ENCODE measurements at places on chromosomes 1 and 21.
A peak's percentile ranks its signal among the peaks of the same experiment; 100 is the strongest.

GRCh38 chr1:229041946-229042345 lies 229.0 kb upstream of the RAB4A start:
- DNase-seq: no peak

DNA sequence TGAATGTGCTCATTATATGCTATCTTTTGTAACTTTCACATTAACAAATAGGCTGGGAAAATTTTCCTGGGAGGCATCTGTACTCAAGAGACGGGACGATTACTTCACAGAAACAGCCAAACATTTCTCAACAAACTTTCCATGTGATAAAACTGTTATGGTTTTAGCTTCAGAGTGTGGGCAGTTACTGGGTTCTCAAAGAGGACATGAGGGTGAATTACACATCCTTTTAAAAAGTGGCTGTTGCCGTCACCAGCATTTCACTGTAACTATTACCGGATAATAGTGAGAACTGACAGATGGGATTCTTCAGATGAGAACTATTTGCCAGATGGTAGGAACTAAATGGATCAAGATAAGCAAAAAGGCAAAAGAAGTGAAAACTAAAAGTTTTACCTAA lies 109.1 kb downstream of the APP start:
- DNase-seq: no peak

DNA sequence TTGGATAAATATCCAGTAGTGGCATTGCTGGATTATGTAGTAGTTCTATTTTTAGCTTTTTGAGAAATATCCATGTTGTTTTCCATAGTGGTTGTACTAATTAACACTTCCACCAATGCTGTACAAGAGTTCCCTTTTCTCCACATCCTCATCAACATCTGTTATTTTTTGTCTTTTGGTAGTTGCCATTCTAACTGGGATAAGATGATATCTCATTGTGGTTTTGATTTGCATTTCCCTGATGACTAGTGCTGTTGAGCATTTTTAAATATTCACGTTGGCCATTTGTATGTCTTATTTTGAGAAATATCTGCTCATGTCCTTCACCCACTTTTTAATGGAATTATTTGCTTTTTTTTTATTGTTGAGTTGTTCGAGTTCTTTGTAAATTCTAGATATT lies 183.9 kb downstream of the PTPRU start:
- no peak for DNase-seq

GRCh38 chr1:109091078-109091838 lies 694 bp downstream of the TMEM167B start:
- peak; percentile 54 for DNase-seq

DNA sequence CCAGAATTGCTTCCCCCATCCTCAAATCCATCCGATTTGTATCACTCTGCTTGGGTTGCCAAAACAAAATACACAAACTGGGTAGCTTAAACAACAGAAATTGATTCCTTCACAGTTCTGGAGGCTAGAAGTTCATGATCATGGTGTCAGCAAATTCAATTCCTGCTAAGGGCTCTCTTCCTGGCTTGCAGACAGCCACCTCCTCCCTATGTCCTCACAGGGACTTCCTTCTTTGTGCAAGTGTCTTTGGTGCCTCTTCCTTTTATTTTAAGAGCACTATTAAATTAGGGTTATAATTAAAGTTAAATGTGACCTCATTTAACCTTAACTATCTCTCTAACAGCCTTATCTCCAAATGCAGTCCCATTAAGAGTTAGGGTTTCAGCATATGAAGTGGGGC lies 112.8 kb downstream of the PLPP3 start:
- no peak for DNase-seq

- no peak for DNase-seq
Observed at GRCh38 chr1:46364612-46365011, 24.0 kb downstream of the NSUN4 start.

GRCh38 chr1:55425310-55425930 lies 210.3 kb upstream of the USP24 start:
- DNase-seq: no peak

DNA sequence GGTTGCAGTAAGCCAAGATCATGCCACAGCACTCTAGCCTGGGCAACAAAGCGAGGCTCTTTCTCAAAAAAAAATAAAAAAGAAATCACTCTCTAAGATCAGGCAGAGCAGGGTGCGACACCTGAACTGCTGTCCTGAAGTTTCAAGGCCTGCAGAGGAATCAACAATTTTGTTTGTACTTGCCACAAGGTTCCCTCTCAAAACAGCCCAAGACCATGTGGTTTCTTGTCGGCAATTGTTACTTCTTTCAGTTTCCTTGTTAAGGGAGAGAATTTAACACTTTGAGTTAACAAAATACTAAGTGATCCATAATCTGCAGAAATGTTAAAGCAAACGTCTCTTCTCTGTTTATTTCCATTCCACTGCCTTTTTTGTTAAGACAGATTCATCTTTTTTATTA lies 36.5 kb downstream of the MACO1 start:
- DNase-seq: no peak

DNA sequence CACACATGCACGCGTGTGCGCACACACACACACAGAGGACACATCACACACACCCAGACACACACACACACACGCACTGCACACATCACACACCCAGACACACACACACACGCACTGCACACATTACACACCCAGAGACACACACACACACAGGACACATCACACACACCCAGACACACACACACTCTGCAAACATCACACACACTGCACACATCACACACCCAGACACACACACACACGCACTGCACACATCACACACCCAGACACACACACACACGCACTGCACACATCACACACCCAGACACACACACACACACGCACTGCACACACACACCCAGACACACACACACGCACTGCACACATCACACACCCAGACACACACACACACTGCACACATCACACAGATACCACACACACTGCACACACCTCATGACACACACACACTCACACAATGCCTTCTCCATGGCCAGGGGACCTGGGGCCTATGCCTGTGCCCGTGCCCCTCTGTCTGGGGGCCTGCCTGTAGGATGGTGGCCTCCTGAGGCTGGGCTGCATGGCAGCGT lies 24.4 kb downstream of the CRYAA start:
- DNase-seq: no peak

DNA sequence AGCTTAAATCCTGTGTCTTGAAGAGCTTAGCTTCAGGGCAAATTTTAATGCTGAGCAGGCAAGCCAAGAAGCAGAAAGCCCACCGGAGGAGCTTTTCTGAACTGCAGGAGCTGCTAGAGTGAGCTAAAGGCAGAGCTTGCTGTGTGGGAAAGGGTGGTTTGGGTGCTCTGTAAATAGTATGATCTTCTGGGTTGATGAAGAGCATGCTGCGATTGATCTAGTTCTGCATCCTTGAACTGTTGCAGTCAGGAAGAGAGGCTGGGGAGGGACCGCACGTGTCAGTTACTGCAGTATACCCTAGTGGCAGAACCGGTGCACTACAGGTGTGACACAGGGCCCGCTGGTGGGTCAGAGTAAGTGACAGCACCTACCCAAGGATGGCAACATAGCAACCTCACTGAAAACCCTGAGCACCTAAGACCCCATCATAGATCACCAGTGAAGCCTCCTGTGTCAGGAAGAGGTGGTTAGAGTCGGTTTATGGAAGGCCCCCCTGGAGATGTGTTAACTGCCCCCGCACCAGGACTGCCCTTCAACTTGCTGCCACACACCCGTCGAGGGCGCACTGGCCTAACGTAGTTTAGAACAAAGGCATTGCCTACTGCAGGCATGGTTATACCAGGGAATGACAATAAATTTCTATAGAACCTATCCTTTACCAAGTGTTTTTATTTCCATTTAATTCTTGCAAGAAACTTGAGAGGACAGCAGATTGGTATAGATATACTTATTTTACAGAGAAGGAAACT lies 146.0 kb upstream of the KIAA0040 start:
- DNase-seq: peak; percentile 79

GRCh38 chr1:182304627-182305026 lies 87.0 kb downstream of the GLUL start:
- DNase-seq: no peak

GRCh38 chr1:51347398-51348146 lies 17.2 kb upstream of the TTC39A start:
- DNase-seq: no peak

DNA sequence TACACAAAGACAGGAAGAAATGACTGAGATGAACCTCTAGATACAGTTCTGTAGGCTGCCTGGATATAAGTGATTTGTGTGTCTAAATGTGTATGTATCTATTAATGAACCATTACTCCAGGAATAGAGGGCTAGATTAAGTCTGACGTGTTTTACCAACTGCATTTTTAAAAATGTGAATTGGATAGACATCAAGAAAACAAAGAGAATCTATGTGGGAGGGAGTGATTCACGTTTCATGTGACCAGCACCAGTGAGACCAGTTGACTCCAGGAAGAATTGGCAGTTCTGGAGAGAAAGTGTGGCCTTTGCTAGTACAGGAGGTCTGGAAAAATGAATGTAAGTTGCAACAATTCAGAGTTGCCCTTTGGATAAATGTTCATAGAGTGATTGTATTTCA lies 53.4 kb upstream of the RGS21 start:
- DNase-seq: no peak
